ENCODE measurements at places on chromosomes 2 and 18.

GRCh38 chr2:173734797-173735196 lies 230.4 kb downstream of the SP3 start:
- no peak for DNase-seq

DNA sequence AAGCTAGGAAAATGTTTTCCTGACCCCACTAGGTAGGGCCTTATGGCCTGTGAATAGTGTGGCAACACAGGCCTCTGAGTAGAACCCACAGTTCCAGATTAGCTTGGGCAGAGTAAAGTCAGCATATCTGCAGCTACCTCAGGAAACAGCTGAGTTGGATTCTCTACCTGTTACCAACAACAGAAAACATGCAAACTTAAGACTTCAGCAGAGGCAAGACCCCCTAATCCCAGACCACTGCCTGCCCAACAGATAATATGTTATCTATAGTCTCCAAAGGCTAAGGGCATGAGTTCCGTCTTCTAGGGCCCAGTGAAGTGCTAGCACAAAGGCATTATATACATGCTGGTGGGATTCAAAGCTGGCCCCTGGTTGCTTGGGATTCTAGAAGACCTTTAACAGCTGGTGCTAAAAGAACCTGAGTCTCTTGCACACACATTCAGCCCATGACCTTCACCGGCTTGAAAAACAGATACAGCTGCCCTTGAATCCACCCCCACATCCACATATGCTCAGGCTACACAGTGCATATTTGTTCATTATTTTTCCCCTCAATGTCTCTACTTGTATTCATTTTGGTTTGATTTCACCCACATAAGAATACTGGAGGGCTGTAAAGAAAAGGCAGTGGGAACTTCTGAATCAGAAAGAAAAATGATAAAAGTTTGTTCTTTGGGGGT lies 13.5 kb upstream of the UBXN4 start:
- DNase-seq, result no peak

DNA sequence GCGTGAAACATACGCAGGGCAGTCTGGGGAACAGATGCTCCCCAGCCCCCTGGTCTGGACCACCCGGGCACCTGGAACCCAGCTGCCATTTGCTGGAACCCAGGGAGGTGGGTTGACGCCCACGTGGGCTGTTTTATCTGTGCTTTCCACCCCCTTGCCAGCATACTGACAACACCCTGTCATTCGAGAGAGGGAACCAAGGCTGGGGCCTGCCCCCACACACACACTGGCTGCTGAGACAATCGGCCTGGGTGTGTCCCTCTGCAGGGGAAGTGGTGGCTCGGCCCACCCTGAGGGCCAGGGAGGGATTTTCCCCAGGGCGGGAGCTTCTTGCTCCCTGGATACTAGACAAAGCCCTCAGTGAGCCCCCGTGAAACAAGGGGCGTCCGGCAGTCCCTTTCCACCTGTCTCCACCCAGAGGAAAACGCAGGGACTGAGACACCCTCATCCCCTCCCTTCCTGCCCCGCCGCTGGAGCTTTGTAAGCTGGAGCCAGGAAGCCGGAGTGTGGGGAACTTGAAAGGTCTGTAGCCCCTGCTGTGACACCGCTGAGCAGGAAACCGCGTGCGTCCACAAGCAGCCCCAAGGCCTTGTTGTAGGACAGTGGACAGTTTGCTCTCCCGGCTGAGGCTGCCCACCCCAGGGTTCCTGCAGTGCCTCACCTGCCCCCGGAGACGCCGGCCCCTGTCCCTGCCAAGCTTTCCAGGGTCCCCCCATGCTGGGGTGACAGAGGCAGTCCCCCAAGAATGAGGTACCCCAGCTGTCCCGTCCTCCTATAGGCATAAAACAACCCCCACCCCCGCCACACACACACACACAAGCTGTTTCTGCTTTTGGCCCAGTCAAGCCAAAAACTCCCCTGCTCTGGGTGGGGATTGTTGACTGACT lies 14.1 kb upstream of the KLF11 start:
- DNase-seq, result no peak

GRCh38 chr2:70094978-70095719 lies 7.9 kb downstream of the PCBP1 start:
- no peak for DNase-seq

GRCh38 chr18:37253394-37254235 lies 312.0 kb downstream of the CELF4 start:
- DNase-seq, result no peak

DNA sequence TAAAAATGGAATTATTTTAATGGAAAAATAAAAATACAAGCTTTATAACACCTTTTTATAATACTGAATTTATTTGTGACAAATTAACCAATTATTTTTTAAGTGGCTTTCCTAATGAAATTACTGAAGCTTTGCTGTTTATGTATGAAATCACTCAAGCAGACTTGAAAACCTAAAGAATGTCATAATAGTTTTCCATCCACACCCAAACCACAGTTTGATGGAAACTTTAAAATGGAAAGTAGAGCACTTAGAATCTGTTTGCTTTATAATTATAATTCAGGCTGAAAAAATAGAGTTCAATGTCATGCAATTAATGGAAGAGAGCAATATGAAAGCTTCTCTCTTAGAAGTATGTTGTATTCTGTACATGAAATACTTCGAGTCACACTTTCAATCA lies 31.6 kb upstream of the WDR75 start:
- DNase-seq, result peak; percentile 27

GRCh38 chr18:44130376-44130942 lies 550.2 kb upstream of the SETBP1 start:
- peak; percentile 53 for DNase-seq

DNA sequence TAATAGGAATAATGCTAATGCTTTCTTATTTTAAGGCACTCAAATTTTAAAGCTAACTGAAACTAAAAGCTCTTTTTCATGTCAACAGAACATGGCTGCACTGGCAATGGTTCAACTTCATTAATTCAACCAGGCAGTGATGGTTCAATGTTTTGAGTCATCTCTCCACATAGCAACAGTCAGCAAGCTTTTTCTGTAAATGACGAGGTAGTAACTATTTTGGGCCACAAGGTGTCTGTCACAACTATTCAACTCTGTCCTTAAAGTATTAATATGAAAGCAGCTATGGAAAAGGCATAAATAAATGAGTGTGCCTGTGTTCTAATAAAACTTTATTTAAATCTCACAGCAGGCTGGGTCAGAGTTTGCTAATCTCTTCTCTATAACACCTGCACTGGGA lies 1425.6 kb upstream of the PIK3C3 start:
- DNase-seq, result peak; percentile 12

GRCh38 chr2:3293221-3293620 lies 84.4 kb downstream of the EIPR1 start:
- DNase-seq, result no peak

DNA sequence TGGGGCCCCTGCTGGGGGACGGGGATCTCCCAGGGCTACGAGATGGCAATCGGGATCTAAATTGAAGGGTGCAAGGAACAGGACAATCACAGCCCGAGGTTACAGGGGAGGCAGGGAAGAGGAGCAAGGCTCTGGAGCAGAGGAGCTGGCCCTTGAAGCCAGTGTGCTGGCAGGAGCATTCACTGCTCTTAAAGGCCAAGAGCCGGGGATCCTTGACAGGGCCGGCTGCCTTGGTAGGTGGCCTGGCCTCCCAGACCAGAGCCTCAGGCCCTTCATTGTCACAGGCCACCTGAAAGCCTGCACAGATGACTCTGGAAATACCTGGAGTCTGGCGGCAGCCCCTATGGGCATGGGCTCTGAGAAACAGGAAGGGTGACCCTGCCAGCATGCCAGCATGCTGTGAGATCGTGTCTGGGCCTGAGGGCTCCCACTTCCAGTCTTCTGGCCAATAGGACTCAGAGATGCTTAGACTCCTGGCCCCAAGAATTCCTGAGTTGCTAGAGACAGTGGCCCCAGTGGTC lies 38.7 kb downstream of the PDIA6 start:
- no peak for DNase-seq

GRCh38 chr2:204060841-204061240 lies 124.3 kb downstream of the ICOS start:
- DNase-seq, result no peak

DNA sequence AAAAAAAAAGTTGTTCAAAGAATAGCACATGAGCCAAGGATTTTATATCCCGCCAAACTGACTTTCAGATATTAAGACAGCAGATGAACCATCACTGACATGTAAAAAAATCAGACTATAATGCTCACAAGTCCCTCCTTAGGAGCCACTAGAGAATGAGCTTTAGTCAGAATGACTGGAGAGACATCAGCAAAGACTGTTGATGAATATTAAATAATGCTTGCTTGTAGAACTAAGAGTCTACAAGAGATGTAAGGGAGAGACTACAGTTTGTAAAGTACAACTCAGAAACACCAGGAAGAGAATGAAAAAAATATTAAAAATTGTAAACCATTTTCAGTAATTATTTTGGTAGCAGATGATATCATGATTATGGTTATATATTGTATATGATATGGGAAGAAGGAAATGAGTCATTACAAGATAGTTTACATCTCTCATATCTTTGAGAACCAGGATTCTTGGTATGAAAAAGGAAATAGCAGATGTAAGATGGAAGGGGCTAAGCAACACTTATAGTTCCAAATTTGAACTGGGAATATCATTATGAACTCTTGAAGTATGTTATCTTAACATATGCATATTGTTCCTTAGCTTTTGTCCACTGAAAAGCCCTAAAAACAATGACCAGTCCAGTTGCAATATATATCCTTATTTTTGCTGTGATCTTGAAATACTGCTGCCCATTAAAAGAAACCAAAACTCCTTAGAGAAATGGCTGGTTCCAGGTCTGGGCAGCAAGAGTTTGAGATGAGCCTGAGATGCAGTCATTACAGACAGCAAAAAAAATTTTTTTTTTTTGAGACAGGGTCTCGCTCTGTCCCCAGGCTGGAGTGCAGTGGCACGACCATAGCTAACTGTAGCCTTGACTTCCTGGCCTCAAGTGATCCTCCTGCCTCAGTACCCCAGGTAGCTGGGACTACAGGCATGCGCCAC lies 55.7 kb downstream of the PTPN2 start:
- DNase-seq, result no peak

GRCh38 chr2:205290299-205290698 lies 392.0 kb upstream of the NRP2 start:
- no peak for DNase-seq

- DNase-seq, result no peak
These were observed 23.1 kb upstream of the TXNDC2 start for GRCh38 chr18:9862686-9863085.

DNA sequence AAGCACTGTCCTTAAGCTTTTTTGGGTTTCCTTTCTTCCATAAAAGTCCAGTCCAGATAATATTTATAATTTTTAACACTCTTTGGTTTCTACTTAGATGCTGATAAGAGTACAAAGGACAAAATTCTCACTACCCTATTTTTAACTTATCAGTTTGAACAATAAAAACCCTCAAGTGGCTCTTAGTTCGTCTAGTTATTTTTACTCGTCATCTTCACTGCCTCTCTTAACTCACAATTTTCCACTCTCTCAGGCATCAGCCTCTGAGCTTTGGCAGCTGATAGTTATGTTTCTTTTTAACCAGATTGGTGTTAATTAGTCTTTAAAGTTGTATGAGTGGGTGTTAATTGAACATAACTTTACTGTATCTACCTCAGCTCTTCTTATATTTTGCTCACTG lies 517.1 kb upstream of the SYT4 start:
- no peak for DNase-seq

DNA sequence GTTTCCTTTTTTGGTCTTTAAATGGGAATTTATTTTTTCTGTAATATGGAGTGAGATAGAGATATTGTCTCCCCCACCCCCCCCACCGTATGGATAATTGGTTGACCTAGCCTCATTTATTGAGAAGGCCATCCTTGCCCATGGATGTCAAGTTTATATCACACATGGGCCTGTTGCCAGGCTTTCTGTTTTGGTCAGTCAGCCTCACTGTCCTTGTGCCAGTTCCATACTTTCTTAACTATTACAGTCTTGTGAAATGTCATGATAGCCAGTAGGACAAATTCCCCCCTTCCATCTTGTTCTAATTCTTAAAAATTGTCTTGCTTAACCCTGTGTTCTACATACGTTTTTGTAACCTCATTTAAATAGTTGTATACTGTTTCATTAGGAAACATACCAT lies 12.5 kb downstream of the BABAM2 start:
- no peak for DNase-seq

Measured in fibroblast of skin of right quadriceps (primary cell).